Thoracic aorta (tissue), 2 donors: ENCODE measurements at places on chromosomes 2 and 18. TPM values are rescaled to one million over a fixed set of nuclear protein-coding genes. Genes with fewer than 3 reads are reported as not detected.

NT5DC4 gene
- total RNA-seq = not detected

SLC9A2 gene
- 0.71 TPM for total RNA-seq

TTN gene
- 7.0 TPM for total RNA-seq

ZNF532 gene
- 211 TPM for total RNA-seq

SLC16A14 gene
- 3.0 TPM for total RNA-seq

CRACDL gene
- 5.9 TPM for total RNA-seq

DNA sequence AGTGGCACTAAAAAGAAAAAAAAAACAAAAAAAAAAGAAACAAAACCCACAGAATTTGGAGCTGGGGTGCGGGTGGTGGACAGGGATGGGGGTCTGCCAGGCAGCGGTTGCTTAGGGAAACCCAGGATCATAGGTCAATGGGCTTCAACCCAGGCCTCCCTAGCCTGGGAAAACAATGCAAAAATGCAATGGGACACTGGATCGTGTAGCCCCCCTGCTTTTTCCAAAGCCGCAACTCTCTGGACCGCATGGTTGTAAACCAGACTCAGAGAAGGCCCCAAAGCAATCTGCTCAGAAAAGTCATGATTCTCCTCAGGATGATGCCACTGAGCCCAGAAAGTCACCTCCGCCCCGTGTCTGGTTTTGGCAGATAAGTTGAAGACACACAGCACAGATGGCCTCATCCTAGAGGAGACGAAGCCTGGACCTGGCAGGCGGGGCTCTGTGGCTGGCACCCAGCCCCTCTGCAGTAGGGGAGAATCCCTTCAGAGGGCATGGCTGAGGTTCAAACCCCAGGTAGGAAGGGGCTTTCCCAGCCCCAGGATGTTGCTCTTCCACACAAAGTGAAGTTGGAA is 5.1 kb downstream of the DLX2 start:
- H3K4me3 ChIP-seq = no peak overlapping the region
- no peak for DNase-seq
- H3K36me3 ChIP-seq = no peaks in the 10 kb centered on the region
- no peak overlapping the region for H3K27ac ChIP-seq
- peaks cover 76% of the 10 kb centered on the region for H3K4me1 ChIP-seq

DNA sequence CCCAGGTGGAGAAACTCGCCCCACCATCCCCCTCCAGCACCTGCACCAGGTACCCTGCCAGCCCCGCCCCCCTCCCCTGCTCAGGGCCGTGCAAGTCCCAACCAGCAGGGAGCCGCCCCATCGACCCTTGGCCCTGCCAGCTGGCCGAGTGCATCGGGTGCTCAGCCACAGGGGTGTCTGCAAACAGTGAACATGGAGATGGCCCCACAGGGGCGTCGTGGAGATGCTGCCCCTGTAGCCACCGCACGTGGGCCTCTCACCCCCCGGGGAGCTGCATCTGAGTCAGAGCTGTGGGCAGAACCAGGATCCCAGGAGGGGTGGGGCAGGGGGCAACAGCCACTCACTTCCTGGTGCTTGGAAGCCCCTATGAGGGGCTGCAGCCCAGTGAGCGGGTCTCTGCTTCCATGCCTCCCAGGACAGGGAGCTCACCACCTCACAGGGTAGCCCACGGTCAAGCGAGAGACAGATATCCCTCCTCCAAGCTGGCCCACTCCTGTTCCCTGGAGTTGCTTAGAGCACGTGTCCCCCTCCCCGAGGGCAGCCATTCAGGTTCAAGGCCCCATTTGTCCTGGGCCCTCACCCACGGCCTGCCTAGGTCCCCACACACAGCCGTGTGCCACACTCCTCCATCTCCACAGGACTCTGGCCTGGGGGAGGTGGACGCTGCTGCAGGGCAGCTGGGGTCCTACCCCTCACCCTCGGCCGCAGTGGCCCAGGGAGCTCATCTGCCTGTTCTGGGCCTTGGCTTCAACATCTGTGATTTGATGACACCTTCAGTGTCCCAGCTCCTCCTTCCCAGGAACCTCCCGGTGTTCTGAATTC is 1.1 kb upstream of the MAB21L4 start:
- H3K36me3 ChIP-seq = no peaks in the 10 kb centered on the region
- no peak for DNase-seq
- H3K4me1 ChIP-seq = no peaks in the 10 kb centered on the region
- no peak overlapping the region for H3K27ac ChIP-seq
- no peak overlapping the region for H3K4me3 ChIP-seq
- no peaks in the 10 kb centered on the region for H3K27me3 ChIP-seq

GRCh38 chr2:70837980-70838925 is 2.6 kb upstream of the CD207 start:
- DNase-seq = no peak
- H3K27me3 ChIP-seq = no peaks in the 10 kb centered on the region
- H3K27ac ChIP-seq = no peak overlapping the region
- no peaks in the 10 kb centered on the region for H3K36me3 ChIP-seq
- no peaks in the 10 kb centered on the region for H3K4me1 ChIP-seq
- no peak overlapping the region for H3K4me3 ChIP-seq

DNA sequence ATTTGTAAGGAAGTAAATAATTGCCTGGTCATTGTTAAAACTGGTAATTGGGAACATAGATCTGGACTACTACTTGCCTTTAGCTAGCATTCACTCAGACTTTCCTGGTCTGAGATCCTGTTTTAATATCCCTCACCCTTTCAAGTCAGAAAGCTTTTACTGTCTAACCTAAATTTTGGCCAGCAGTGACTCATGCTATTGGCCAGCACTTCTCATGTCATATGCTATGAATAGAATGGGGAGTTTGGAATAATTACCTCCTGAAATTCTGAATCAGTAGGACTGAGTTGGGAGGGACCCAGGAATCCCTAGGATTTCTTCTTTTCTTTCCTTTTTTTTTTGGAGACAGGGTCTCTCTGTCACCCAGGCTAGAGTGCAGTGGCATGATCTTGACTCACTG is 19.3 kb downstream of the STK36 start:
- DNase-seq = no peak
- no peak overlapping the region for H3K4me3 ChIP-seq
- H3K27ac ChIP-seq = peak overlapping the region; percentile 33
- peaks cover 20% of the 10 kb centered on the region for H3K4me1 ChIP-seq

SKOR2 gene
- total RNA-seq = not detected

GRCh38 chr2:128103407-128103806 is 12.4 kb downstream of the UGGT1 start:
- no peaks in the 10 kb centered on the region for H3K27me3 ChIP-seq
- H3K27ac ChIP-seq = peak overlapping the region; percentile 34
- H3K4me1 ChIP-seq = peaks cover 5% of the 10 kb centered on the region
- H3K36me3 ChIP-seq = peaks cover 4% of the 10 kb centered on the region
- no peak for DNase-seq

- H3K4me3 ChIP-seq = no peak overlapping the region
- H3K27ac ChIP-seq = no peak overlapping the region
- no peak for DNase-seq
- H3K36me3 ChIP-seq = no peaks in the 10 kb centered on the region
- H3K4me1 ChIP-seq = peaks cover 6% of the 10 kb centered on the region
Observed at GRCh38 chr2:207479198-207479785, 50.5 kb upstream of the CREB1 start.

DNA sequence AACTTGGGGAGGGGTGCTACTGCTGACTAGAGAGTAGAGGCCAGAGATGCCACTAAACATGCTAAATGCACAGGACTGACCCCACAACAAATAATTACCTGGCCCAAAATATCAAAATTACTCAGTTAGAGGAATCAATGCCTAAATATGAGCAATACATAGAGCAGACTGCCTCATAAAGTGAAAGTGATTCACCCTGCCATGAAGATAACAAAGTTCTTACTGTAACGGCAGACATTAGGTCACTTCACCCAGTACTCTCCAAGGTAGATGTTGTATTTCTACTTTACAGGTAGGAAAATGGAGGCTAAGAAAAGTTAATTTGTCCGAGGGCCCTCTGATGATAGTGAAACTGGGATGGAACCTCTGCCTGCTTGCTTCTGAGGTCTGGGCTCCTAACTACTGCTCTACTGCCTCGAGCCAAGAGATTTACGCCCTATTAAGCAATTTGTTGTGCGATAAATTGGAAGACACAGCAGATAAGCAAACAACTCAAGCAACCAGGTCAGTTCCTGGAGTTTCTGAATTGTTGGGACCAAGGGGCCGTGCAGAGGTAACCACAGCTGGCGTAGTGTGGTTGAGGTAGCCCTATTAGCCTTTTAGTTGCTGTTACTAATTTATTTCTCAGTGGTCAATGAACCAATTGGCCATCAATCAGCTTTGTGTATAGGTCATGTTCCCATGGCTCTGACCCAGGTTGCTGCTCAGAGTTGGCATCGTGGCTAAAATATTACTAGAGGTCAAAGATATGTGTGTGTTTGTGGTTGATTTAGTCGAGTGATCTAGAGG is 4.8 kb downstream of the DHRS9 start:
- H3K4me3 ChIP-seq = no peak overlapping the region
- H3K36me3 ChIP-seq = no peaks in the 10 kb centered on the region
- H3K27me3 ChIP-seq = no peaks in the 10 kb centered on the region
- H3K4me1 ChIP-seq = no peaks in the 10 kb centered on the region
- no peak overlapping the region for H3K27ac ChIP-seq
- DNase-seq = no peak

TEX44 gene
- total RNA-seq = not detected

- no peaks in the 10 kb centered on the region for H3K27me3 ChIP-seq
- H3K4me3 ChIP-seq = no peak overlapping the region
- peaks cover 14% of the 10 kb centered on the region for H3K4me1 ChIP-seq
- no peaks in the 10 kb centered on the region for H3K36me3 ChIP-seq
- no peak overlapping the region for H3K27ac ChIP-seq
Observed at GRCh38 chr2:215791481-215791937, 221.8 kb downstream of the MREG start.

GRCh38 chr2:230471074-230471473 is 55.1 kb downstream of the SP100 start:
- H3K4me3 ChIP-seq = no peak overlapping the region
- no peak overlapping the region for H3K27ac ChIP-seq
- H3K4me1 ChIP-seq = no peaks in the 10 kb centered on the region
- peaks cover 46% of the 10 kb centered on the region for H3K36me3 ChIP-seq
- DNase-seq = no peak

DNA sequence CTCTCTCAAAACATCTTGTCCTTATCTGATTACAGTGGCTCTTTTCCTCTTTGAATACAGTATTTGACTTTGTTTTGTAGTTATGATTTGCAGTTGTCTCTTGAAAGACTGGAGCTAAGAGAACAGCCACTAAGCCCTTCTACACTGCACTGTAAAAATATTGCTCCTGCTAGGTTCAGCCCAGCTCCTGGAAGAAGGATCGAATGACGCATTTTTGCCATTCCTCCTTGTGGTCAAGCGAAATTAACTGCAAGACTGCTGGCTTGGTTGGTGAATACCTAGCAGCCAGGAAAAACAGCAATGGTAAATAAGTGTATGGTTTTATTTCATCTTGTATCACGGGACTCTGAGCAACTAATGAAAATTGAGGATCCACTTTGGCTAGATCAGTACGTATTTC is 407.8 kb upstream of the CDH2 start:
- no peaks in the 10 kb centered on the region for H3K27me3 ChIP-seq
- H3K36me3 ChIP-seq = no peaks in the 10 kb centered on the region
- DNase-seq = no peak
- peaks cover 3% of the 10 kb centered on the region for H3K4me1 ChIP-seq
- no peak overlapping the region for H3K27ac ChIP-seq
- no peak overlapping the region for H3K4me3 ChIP-seq

- no peak overlapping the region for H3K27ac ChIP-seq
- no peaks in the 10 kb centered on the region for H3K4me1 ChIP-seq
- H3K36me3 ChIP-seq = no peaks in the 10 kb centered on the region
Observed at GRCh38 chr2:179703702-179704101, 157.7 kb downstream of the ZNF385B start.

- no peak for DNase-seq
- H3K4me1 ChIP-seq = no peaks in the 10 kb centered on the region
- H3K4me3 ChIP-seq = no peak overlapping the region
- no peak overlapping the region for H3K27ac ChIP-seq
- H3K27me3 ChIP-seq = no peaks in the 10 kb centered on the region
Observed at GRCh38 chr2:40150266-40150665, 301.6 kb downstream of the SLC8A1 start.

DNA sequence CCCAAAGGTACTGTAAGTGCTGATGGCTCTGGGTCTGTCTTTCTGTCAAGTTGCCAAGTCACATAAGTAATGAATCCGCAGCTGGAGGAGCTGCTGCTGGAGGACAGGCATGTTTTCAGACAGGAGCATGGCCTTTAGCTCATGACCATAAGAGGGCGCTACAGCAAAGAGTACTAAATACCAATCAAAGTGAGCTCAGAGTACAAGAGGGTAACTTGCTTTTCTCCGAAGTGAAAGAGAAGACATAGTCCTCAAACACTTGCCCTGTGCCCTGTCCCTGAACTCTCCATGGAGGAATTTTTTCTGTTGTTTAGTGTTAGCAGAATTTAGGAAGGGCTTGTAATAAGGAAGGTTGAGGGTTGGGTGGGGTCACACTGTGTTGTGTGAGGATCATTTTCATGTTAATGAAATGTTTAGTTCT is 58.0 kb upstream of the EML6 start:
- H3K27ac ChIP-seq = peak overlapping the region; percentile 65
- no peak overlapping the region for H3K4me3 ChIP-seq
- peaks cover 36% of the 10 kb centered on the region for H3K36me3 ChIP-seq

- H3K27ac ChIP-seq = peak overlapping the region; percentile 66
- no peaks in the 10 kb centered on the region for H3K27me3 ChIP-seq
- DNase-seq = no peak
- H3K4me3 ChIP-seq = no peak overlapping the region
- no peaks in the 10 kb centered on the region for H3K36me3 ChIP-seq
Observed at GRCh38 chr2:215664847-215665525, 229.1 kb upstream of the FN1 start.

DNA sequence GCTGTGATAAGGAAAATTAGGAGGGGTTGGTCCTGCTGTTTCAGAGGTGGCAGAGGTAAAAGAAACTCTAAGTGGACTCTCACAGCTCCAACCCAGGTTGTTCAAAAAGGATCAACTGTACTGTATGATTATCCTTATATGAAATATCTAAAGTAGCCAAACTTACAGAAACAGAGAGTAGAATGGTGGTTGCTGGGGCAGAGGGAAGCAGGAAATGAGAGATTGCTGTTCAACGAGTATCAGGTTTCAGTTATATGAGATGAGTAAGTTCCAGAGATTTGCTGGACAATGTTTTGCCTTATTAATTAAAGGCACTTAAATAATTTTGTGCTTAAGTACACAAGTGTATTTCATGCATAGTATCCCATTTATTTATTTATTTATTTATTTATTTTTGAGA is 972.0 kb upstream of the LRRTM1 start:
- no peaks in the 10 kb centered on the region for H3K36me3 ChIP-seq
- H3K4me1 ChIP-seq = no peaks in the 10 kb centered on the region
- H3K27ac ChIP-seq = no peak overlapping the region
- H3K4me3 ChIP-seq = no peak overlapping the region
- no peak for DNase-seq

ALPI gene
- not detected for total RNA-seq
